ENCODE measurements at places on chromosomes 7 and 10. TPM values are rescaled to one million over a fixed set of nuclear protein-coding genes. Genes with fewer than 3 reads are reported as not detected.

The TBC1D12 gene
- 4.3 TPM for total RNA-seq

The SMKR1 gene
- not detected for total RNA-seq

The ZNF365 gene
- 1.2 TPM for total RNA-seq

The NANOS1 gene
- under 0.01 TPM for total RNA-seq

The WDR86 gene
- total RNA-seq: 17.6 TPM

Measured in myometrial cell (primary cell).